ENCODE measurements at places on chromosomes 11 and 22. TPM values are rescaled to one million over a fixed set of nuclear protein-coding genes. Genes with fewer than 3 reads are reported as not detected.

BRSK2 gene
- total RNA-seq, result 0.23 TPM

DNA sequence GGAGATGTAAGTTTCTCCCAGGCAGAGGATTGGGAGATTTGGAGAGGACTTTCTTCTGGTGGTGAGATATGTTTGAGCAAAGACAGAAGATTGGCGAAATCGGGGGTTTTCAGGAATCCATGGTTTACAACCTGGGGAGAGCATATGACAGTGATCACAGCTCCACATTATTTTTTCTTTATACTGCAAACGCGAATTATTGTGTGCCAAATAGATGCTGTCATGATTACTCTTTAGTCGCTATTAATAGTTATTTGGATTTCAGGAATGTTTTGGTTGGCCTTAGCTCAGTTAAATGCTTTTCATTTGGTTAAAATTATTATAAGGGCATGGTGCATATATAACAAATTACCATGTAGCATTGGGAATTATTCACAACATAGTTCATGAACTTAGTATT, 15.2 kb downstream of the ATXN10 start:
- DNase-seq, result no peak

- peak; percentile 36 for DNase-seq
Observed at GRCh38 chr11:36411202-36411640, 98.9 kb downstream of the TRAF6 start.

GRCh38 chr11:94457118-94458029, 36.3 kb downstream of the MRE11 start:
- DNase-seq, result no peak

All from lower leg skin (tissue), 4 donors.